ENCODE measurements at places on chromosomes 12 and 14. TPM values are rescaled to one million over a fixed set of nuclear protein-coding genes. Genes with fewer than 3 reads are reported as not detected.
A peak's percentile ranks its signal among the peaks of the same experiment; 100 is the strongest.

- DNase-seq = no peak
- H3K4me3 ChIP-seq = no peak overlapping the region
- peaks cover 95% of the 10 kb centered on the region for H3K27me3 ChIP-seq
These were observed 237.8 kb downstream of the CACNA1C start for GRCh38 chr12:2290516-2291065.

DNA sequence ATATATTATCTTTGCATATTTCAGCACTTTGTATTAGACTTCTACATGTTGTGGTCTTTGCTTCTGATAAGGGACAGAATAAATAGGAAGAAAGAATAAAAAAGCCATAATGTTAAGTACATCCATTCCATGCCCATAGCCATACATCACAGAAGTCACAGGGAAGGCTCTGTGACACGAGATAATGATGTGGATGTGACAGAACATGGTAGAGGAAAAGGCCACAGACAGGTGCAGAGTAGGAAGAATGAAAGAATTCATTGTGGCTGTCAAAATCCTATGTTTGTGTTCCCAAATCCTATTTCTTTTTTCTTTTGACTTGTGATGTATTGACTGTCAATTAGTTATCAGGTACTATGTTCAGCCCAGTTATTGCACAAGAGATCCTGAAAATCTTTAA, 38.4 kb downstream of the BICD1 start:
- H3K4me3 ChIP-seq = no peak overlapping the region
- H3K4me1 ChIP-seq = no peaks in the 10 kb centered on the region
- H3K27me3 ChIP-seq = no peaks in the 10 kb centered on the region
- DNase-seq = no peak
- peaks cover 2% of the 10 kb centered on the region for H3K36me3 ChIP-seq

- no peak overlapping the region for H3K27ac ChIP-seq
- H3K4me1 ChIP-seq = peaks cover 7% of the 10 kb centered on the region
- H3K36me3 ChIP-seq = no peaks in the 10 kb centered on the region
These were observed 114.4 kb downstream of the SCN8A start for GRCh38 chr12:51705450-51705849.

DNA sequence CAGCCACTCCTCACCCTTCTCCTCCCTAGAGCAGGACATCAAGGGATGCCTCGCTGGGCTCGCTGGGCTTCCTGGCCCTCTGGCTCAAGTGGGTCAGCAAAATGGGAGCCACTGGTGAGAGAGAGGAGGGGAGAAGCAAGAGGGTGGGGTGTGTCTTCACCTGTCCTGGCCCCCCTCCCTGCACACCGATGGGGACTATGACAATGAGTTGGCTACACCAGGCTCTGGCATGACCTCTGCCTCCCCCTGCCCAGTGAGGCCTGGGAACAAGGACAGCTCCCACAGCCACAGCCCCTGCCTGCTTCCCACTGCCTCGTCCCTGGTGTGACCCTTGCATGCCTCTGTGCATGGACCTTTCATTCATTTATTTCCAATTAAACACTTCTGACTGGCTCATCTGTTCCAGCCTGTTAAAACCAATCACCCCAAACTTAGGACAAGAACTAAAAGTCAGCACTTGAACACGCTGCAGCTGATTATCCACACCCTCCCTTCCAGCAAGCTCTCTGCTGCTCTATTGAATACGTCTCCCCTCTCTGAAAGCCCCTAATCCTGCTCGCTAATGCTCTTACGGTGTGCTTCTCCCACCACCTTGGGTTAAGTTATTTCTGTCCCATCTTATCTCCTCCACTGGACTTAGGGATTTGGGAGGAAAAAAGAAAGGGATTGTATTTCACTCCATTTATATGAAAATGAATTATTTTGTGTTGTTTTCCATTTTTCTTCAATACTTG, 5.8 kb upstream of the PPP2R5C start:
- no peak overlapping the region for H3K4me3 ChIP-seq
- no peak overlapping the region for H3K27ac ChIP-seq
- DNase-seq = no peak
- H3K36me3 ChIP-seq = no peaks in the 10 kb centered on the region
- peaks cover 84% of the 10 kb centered on the region for H3K27me3 ChIP-seq

DNA sequence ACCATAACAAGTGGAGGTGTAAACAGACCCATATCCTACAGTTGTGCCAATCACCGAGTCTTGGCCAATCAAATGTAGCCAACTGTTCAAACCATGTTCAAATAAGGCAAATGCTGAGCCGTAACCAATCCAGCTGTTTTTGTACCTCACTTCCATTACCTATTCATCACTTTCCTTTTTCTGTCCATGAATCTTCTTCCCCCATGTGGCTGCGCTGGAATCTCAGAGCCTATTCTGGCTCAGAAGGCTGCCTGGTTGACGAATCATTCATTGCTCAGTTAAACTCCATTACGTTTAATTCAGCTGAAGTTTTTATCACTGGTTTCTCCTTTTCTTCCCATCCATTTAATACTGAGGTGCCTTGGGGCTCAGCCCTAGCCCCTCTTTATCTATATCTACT, 71.1 kb downstream of the TBC1D30 start:
- no peak for DNase-seq
- no peak overlapping the region for H3K4me3 ChIP-seq
- H3K36me3 ChIP-seq = no peaks in the 10 kb centered on the region
- H3K4me1 ChIP-seq = peaks cover 6% of the 10 kb centered on the region
- no peaks in the 10 kb centered on the region for H3K27me3 ChIP-seq

DNA sequence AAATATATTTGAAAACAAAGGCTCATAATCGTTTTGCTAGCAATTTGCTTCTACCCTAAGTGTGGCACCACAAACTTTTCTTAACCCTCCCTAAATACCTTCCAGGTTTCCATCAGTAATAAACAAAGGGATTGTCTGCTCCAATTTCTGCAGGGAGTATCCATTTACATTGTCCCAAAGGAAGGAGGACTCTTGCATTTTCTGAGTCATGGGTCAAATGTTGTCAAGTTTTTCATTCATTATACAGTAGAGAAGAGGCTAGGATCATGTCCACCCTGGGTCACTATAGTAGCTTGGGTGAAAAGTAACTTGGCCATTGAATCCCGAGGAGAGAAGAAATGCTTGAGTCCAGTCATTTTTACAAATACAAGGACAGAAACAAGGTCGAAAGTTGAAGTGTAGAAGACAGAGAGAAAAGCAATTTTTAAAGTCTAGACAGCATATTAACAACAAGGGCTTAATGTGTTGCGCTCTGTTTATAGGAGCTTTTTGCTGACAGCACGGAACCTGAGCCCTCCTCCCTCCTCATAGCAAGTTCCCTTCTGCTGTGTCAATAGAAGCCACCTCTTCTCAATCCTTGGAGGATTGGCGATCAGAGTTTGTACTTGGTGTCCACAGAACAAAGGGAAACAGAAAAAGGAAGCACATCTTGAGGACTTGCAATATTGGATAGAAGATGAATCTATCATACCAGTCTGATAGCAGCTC, 53.1 kb downstream of the TMEM30B start:
- no peaks in the 10 kb centered on the region for H3K36me3 ChIP-seq
- no peak for DNase-seq
- no peak overlapping the region for H3K4me3 ChIP-seq
- H3K27me3 ChIP-seq = no peaks in the 10 kb centered on the region
- H3K4me1 ChIP-seq = no peaks in the 10 kb centered on the region

- DNase-seq = no peak
- no peak overlapping the region for H3K4me3 ChIP-seq
- no peak overlapping the region for H3K27ac ChIP-seq
- H3K27me3 ChIP-seq = no peaks in the 10 kb centered on the region
These were observed 291.3 kb upstream of the ATP2B1 start for GRCh38 chr12:89999699-90000505.

- H3K27me3 ChIP-seq = peaks cover 68% of the 10 kb centered on the region
- H3K36me3 ChIP-seq = no peaks in the 10 kb centered on the region
- no peak overlapping the region for H3K27ac ChIP-seq
These were observed 15.3 kb downstream of the KRT2 start for GRCh38 chr12:52636592-52637258.

CCDC88C gene
- total RNA-seq = 33.2 TPM

GPR135 gene
- 6.3 TPM for total RNA-seq

GRCh38 chr12:49020441-49020840, 1.9 kb upstream of the PRKAG1 start:
- H3K4me1 ChIP-seq = peaks cover 15% of the 10 kb centered on the region
- H3K27me3 ChIP-seq = no peaks in the 10 kb centered on the region

LMBR1L gene
- total RNA-seq = 26.4 TPM

DNA sequence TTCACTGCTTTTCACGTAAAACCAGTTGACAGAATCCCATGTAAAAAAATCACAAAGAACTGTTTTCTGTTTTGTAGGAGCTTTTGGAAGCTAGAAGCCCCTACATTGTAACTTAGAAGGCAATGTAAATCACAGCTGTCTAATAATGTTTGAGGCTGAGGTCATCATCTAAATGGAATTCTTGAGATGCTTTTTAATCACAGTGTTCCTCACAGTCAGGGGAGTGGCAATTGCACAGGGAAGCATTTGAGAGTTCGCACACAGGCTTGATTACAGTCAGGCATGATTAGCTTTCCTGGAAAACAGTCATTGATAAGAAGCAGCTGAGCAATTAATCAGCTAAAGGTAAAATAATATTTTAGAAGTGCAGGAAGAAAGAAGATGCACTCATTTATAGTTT, 2.9 kb downstream of the SLC17A8 start:
- DNase-seq = peak; percentile 30
- peaks cover 8% of the 10 kb centered on the region for H3K27me3 ChIP-seq
- H3K27ac ChIP-seq = no peak overlapping the region
- H3K36me3 ChIP-seq = no peaks in the 10 kb centered on the region

DNA sequence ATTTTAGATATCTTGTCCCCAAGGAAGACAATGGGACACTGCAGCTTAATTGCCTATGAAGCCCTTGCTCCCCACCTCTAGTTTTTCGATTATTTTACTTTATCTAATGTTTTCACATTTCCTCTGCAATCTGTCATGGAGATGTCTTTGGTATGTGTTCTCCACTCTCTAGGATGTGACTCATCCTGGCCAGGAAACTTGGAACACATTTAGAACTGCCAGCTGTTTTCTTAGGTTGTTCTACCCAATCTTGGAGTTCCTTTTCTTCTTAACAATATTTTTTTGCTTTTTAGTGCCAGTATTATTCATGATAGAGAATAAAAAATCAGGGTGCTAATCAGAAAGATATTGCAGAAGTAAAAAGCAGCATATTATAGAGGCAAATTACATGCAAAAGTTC, 101.7 kb upstream of the CLEC14A start:
- no peak overlapping the region for H3K4me3 ChIP-seq
- H3K27ac ChIP-seq = no peak overlapping the region
- H3K36me3 ChIP-seq = no peaks in the 10 kb centered on the region

GRCh38 chr12:80810874-80811273, 94.2 kb downstream of the MYF5 start:
- H3K27ac ChIP-seq = no peak overlapping the region
- H3K4me1 ChIP-seq = no peaks in the 10 kb centered on the region
- no peak overlapping the region for H3K4me3 ChIP-seq
- no peaks in the 10 kb centered on the region for H3K36me3 ChIP-seq

MGAT4C gene
- total RNA-seq = not detected

- peaks cover 40% of the 10 kb centered on the region for H3K4me1 ChIP-seq
- H3K36me3 ChIP-seq = peaks cover 29% of the 10 kb centered on the region
- H3K27ac ChIP-seq = peak overlapping the region; percentile 52
- H3K27me3 ChIP-seq = no peaks in the 10 kb centered on the region
- no peak for DNase-seq
- peak overlapping the region; percentile 71 for H3K4me3 ChIP-seq
These were observed 589 bp upstream of the ZNF219 start for GRCh38 chr14:21098892-21099595.

CCDC177 gene
- total RNA-seq = not detected

TMEM30B gene
- total RNA-seq = 79.2 TPM

- no peaks in the 10 kb centered on the region for H3K27me3 ChIP-seq
- H3K27ac ChIP-seq = no peak overlapping the region
- no peak overlapping the region for H3K4me3 ChIP-seq
- no peaks in the 10 kb centered on the region for H3K36me3 ChIP-seq
These were observed 305.9 kb upstream of the AMIGO2 start for GRCh38 chr12:47385653-47386052.

- peaks cover 33% of the 10 kb centered on the region for H3K4me1 ChIP-seq
- H3K27me3 ChIP-seq = no peaks in the 10 kb centered on the region
- H3K4me3 ChIP-seq = peak overlapping the region; percentile 6
- peaks cover 4% of the 10 kb centered on the region for H3K36me3 ChIP-seq
- H3K27ac ChIP-seq = peak overlapping the region; percentile 25
- peak; percentile 45 for DNase-seq
These were observed 95.8 kb downstream of the SLC15A4 start for GRCh38 chr12:128727999-128728398.

- H3K36me3 ChIP-seq = no peaks in the 10 kb centered on the region
- H3K27me3 ChIP-seq = no peaks in the 10 kb centered on the region
- H3K4me3 ChIP-seq = no peak overlapping the region
- H3K27ac ChIP-seq = no peak overlapping the region
- H3K4me1 ChIP-seq = peaks cover 42% of the 10 kb centered on the region
These were observed 99.6 kb downstream of the ARF6 start for GRCh38 chr14:49992448-49992847.

GLI1 gene
- 0.54 TPM for total RNA-seq

PELI2 gene
- 19.5 TPM for total RNA-seq

DNA sequence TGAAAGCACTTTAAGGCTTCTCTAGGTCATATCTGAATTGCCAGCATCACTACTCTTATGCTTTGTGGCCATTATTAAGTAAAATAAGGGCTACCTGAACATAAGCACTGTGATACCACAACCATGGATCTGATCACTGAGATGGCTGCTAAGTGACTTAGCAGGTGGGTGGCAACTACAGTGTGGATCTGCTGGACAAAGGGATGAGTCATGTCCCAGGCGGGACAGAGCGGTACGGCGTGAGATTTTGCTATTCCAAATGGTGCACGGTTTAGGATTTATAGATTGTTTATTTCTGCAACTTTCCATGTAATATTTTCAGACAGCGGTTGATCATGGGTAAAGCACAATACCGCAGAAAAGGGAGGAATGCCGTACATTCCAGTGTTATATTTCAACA, 39.4 kb downstream of the MLXIP start:
- H3K4me1 ChIP-seq = peaks cover 16% of the 10 kb centered on the region
- peaks cover 4% of the 10 kb centered on the region for H3K36me3 ChIP-seq
- DNase-seq = no peak
- H3K27ac ChIP-seq = no peak overlapping the region

Measured in Calu3 (cell line).